ENCODE measurements at places on chromosomes 1 and 21. TPM values are rescaled to one million over a fixed set of nuclear protein-coding genes. Genes with fewer than 3 reads are reported as not detected.

The NES gene
- not detected for total RNA-seq

The HPDL gene
- 5.6 TPM for total RNA-seq

The MYBPHL gene
- total RNA-seq = not detected

The TRIM63 gene
- total RNA-seq = 0.25 TPM

The TBX19 gene
- total RNA-seq = 2.4 TPM

The GFI1 gene
- total RNA-seq = 76.9 TPM

The RHCE gene
- 0.50 TPM for total RNA-seq

The TXNDC12 gene
- 56.6 TPM for total RNA-seq

The TMEM125 gene
- total RNA-seq = not detected

The A3GALT2 gene
- not detected for total RNA-seq

The AZIN2 gene
- total RNA-seq = 4.5 TPM

The PAPPA2 gene
- total RNA-seq = 0.08 TPM

The NBPF19 gene
- total RNA-seq = 16.4 TPM

The HMCN1 gene
- total RNA-seq = not detected

The KCNA10 gene
- total RNA-seq = not detected

The GUCA2B gene
- total RNA-seq = not detected

The VAV3 gene
- total RNA-seq = 2.0 TPM

The LCE2B gene
- not detected for total RNA-seq

The WNT3A gene
- total RNA-seq = not detected

The SPRR2F gene
- total RNA-seq = not detected

The NFIA gene
- 3.0 TPM for total RNA-seq

The EFNA3 gene
- total RNA-seq = 4.9 TPM

The HCRTR1 gene
- not detected for total RNA-seq

The UTS2 gene
- total RNA-seq = 1.1 TPM

The DIO1 gene
- total RNA-seq = not detected

The SPATA45 gene
- not detected for total RNA-seq

The RAB13 gene
- 0.43 TPM for total RNA-seq

The CFHR3 gene
- not detected for total RNA-seq

Measured in activated CD4-positive, alpha-beta memory T cell treated with anti-CD3 and anti-CD28 coated beads, Interleukin-2, amount 10 ng/mL, durations not matched to agents 7 days and 5 days (primary cell).